Lower leg skin (tissue), 4 donors: ENCODE measurements at places on chromosomes 6 and 20. TPM values are rescaled to one million over a fixed set of nuclear protein-coding genes. Genes with fewer than 3 reads are reported as not detected.

- no peak for DNase-seq
Observed at GRCh38 chr6:1949538-1949937, 295.9 kb downstream of the GMDS start.

DNA sequence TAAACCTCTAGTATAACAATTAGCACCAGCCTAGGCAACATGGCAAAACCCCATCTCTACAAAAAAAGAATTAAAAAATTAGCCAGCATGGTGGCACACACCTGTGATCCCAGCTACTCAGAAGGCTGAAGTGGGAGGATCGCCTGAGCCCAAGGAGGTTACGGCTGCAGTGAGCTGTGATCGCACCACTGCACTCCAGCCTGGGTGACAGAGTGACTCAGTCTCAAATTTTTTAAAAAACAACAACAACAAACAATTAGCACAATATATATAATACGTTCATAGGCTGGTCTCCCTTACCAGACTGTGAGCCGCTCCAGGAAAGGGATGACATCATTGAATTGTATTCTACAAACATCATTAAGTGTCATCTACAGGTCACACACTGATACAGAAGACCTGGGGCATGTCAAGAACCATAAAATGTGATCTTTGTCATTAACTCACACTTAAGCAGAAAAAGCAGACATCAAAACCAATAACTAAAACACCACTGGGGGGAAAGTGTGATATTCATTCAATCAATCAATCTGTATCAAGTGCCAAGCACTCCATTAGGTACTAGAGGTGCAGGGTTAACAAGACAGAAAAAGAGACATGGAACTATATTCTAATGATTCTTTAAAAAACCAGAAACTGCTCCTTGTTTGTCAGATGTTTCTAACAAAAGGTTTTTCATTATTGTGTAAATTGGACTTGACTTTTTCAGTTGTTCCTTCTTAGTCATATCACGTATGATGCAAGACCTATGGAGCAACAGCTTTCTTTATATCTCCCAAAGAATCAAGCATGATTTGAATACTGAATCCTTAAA lies 17.8 kb downstream of the MAP3K5 start:
- no peak for DNase-seq

Gene GLP1R
- 0.10 TPM for total RNA-seq

DNA sequence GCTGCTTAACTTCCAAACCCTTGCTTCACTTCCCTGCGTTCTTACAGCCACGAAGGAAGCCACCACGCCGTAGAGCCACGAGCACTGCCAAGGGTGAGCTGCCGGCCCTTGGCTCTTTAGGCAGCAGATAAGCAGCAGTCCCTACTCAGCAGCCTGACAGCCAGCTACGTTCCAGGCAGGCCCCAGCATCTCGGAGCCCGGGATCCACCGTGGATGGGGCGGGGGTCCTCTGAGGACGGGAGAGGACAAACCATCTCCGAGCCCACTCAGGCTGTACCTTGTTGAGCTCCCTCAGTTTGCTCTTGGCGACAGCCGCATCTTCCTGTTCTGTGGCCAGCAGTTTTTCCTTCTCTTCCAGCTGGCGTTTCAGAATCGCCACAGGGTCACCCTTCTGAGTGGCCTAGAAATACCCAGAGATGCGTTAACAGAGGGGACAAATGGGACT lies 40.5 kb downstream of the RRBP1 start:
- DNase-seq: no peak

DNA sequence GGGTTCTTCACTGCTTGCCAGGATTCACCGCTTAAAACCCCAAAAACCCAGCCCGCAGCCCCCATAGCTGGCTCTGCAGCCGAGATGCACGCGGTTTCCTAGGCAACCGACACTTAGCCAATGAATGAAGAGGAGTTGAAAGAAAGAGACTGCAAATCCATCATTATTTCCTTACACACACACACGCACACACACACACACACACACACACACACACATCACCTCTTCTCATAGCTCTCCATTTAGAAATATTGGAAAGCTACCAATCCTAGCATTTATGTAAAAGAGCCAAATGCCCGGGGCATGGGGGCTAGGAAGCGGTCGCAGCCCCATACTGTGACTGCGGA lies 3.4 kb upstream of the TUBB2B start:
- DNase-seq: no peak

DNA sequence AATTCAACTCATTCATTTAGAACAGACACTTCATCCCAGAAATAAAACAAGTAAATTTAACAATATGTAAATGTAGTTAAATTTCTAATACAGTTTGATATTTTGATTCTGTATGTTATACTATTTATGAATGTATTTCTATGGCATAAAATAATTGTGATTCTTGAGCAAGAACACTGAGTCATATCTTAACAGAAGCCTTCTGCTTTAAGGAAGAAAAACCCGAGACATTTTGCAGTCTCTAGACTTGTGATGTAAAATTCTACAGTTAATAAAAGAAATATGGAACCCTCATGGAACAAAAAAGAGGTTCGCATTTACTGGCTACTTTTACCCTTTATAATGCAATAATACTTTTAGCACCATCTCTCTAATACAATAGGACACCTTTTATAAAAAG lies 47.9 kb upstream of the SCML4 start:
- DNase-seq: no peak

Gene FAM50B
- 15.5 TPM for total RNA-seq

DNA sequence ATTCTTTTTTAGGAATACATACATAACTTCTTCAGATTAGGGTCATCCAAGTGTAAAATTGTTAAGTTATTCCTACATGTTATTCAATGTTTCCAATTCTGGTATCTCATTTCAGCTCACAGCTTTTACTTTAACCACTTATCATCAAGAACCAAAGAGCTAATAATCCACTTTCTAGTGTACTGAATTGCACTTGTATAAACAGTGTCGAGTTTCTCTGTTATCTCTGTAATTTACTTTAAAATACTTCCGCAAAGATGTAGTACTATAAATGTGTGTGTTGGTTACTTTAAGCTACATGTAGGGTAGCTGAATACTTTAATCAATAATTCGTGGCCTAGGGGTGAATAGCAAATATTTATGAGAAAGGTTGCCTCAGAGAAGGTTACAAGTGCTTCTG lies 8.8 kb upstream of the GJA1 start:
- no peak for DNase-seq

Gene GPR6
- not detected for total RNA-seq

Gene EPHA7
- total RNA-seq: 2.4 TPM

DNA sequence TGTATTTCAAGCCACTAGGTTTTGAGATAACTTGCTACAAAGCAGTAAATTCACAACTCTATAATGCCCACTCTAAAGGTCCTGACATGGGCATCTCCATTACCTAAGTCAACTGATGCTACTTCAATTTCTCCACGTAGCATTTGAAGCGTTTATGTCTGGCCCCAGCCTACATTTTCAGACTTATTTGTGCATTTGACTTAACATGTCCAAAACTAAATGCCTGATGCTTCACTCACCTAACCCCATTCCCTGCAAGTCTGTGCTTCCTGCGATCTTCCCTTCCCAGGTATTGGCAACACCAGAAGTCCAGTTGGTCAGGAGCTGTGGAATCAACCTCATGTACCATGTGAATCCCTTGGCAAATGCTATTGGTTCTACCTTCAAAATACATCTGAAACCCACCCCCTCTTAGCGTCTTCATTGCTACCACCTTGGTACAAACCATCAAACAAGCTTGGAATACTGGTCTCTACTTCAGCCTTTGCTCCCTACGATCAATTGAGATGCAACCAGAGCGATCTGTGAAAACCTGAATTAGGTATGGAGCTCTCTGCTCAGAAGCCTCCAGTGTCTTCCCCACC lies 12.8 kb upstream of the ZNFX1 start:
- no peak for DNase-seq

DNA sequence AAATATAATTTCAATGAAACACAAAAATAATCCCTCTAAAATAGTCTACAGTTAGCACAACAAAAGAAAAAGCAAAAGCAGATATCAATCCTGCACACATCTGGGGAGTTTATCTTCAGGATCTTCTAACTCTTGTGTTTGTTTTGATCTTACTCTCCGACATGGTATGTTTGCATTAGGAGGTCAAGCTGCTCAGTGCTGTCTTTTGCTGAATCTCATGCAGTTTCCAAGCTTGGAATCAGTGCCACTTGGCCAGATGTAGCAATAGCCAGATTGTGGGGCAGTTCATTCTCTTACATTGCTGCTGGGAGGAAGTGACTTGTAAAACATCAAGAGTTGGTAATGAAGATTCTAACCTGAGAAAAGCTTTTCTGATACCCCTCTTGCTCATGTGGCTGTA lies 29.5 kb downstream of the RIOK1 start:
- DNase-seq: no peak

DNA sequence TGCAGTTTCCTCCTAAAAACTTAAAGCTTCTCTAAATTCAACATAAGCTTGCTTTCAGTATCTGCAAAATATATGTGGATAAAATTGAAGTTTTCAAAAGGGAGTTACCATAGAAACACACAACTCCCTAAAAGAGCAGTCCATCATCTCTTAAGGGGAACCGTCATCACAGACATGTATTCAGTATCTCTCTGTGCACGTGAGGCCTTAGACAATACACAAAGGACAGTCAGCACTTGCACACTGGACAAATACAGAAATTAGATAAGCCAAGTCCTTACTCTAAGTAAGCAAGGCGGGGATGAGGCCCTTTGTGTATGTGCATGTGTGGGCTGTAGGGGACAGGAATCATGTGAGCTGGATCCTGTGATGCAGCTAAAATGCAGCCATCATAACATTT lies 136.6 kb downstream of the BACH2 start:
- no peak for DNase-seq
